Stimulated activated memory B cell treated with anti-CD40 and anti-IgM and Interleukin-4, amounts not matched to agents 10 μg/mL and 1 μg/mL and 100 μg/mL, for 72 hours (primary cell): ENCODE measurements at places on chromosomes 4 and X.

GRCh38 chr4:7841071-7841470 is 98.6 kb downstream of the AFAP1 start:
- peak; percentile 22 for ATAC-seq

DNA sequence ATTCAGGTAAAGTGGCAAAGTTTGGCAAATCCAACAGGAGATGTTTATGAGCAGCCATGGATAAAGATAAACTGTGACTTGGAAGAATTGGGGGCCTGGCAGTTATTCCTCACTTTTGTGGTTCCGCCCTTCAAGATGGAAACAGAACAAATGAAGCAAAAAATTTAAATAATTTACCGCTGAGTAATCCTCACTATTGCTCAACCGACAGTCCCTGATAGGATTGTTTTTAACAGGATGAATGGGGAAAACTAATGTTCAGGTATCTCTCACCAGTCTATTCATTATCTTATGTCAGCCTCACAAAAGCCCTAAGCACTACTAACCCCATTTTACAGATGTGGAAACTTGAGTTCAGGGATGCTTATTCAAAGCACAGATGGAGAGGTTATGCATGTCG is 90.8 kb downstream of the FNIP2 start:
- ATAC-seq = no peak

- no peak for ATAC-seq
Measured at GRCh38 chr4:14906805-14907204, 95.5 kb upstream of the CPEB2 start.

- no peak for ATAC-seq
Measured at GRCh38 chr4:150080337-150080736, 2.1 kb downstream of the DCLK2 start.

DNA sequence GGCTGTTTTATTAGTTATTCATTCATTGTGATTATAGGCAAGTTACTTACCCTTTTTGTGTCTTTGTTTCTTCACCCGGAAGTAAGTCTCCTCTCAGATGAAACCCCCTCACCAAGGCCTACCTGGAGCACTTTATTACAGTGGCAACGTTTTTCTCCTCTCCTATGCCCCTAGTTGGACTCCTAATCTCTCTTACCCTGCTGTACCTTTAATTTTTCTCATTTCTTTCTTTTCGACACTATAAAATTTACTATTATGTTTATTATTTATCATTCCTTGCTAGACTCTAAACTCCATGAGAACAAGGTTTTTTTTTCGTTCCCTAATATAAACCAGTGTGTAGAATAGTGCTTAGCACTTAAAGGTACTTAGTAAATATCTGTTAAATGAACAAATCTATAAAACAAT is 17.5 kb downstream of the STAP1 start:
- no peak for ATAC-seq

DNA sequence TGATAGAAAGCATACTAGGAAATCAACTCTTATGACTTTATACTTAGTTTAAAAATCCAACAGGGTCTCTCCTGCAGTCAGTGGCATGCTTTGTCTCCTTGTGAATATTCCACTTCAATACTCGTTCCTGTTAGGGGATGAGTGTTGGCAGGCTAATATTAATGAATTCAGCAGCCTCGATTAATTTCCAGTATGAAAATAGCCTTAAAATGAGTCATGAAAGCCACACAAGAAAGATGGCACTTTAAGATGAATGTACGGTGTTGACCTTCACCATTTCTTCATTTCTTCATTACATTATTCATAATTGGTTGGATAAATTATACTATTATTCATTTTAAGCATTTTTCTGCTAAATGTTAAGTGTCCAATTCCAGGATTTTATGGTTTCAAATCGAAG is 29.2 kb downstream of the GABRB1 start:
- ATAC-seq = no peak

DNA sequence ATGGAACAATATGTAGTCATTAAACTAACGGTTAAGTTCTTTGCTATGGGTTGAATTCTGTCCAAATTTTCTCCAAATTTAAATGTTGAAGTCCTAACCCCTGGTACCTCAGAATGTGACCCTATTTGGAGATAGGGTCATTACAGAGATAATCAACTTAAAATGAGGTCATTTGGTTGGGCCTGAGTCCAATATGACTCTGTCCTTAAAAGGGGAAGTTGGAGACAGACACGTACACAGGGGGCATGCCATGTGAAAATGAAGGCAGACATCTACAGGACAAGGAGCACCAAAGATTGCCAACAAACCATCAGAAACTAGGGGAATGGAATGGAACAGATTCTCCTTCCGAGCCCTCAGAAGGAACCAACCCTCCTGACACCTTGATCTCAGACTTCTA is 492.0 kb upstream of the FTHL17 start:
- no peak for ATAC-seq

DNA sequence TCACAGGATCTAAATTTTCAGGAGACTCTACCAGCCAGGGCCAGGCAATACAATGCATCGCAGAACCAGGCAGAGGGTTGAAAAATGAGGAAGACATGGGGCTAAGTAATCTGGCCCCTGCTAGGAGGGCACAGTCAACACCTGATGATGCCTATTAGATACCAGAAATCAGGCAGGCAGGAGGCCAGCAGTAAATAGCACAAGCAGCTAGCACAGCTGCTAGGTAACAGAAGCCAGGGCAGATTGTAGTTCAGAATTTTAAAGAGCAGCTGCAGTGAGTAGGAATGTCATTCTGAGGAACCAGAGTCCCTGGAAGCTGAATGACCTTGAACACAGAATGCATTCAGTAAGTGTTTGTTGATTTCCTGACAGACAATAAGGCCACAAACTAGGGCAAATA is 38.8 kb upstream of the TRPC5OS start:
- no peak for ATAC-seq

GRCh38 chr4:123588631-123589241 is 192.1 kb downstream of the SPRY1 start:
- peak; percentile 77 for ATAC-seq

DNA sequence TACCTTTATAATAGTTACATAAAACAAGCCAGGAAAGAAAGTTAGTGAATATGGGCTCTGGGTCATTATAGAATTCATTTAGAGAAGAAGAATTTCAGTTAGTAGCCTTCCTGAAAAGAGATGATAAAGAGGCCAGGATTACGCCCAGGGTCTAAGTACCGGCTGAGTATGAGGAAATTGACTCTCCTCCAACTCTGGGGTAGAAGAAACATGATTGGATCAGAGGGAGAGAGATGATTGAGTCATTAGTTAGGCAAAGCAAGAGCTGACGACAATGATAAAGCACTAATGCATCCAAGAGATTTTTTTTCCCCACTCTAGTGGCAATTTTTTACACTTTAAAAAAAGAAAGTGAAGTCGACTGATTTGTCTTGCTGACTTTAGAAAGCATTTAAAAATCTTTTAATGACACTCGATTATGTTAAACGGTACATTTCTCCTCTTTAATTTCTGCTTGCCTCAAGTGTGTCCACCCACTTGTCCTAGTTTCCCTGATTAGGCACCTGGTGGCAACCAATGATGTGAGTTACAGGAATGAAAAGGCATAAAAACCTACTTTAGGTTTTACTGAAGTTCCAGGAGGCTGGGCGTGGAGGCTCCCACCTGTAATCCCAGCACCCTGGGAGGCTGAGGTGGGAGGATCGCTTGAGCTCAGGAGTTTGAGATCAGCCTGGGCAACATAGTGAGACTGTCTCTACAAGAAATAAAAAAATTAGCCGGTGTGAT is 37.3 kb upstream of the IGFBP7 start:
- no peak for ATAC-seq

GRCh38 chrX:24117258-24117657 is 32.3 kb upstream of the ZFX start:
- no peak for ATAC-seq

DNA sequence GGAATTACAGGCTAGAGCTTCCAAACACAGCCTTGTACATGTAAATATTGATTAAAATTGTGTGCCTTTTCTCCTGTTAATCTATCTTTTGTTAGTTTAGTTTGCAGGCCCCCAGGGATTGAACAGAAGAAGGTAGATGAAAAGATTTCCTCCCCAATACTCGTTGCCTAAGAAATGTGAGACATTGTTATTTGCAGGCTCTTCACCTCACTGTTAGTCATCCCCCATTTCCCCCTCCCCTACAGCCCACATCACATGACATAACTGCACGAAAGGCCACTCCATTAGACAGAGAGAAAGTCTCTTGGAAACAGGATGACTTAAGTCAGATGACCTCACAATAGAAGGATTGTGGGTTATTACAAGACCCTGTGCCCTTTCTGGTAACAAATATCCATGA is 13.3 kb upstream of the MID1 start:
- no peak for ATAC-seq

- no peak for ATAC-seq
Measured at GRCh38 chrX:118198577-118198976, 82.0 kb upstream of the KLHL13 start.

GRCh38 chrX:6446582-6446981 is 88.3 kb downstream of the VCX3A start:
- no peak for ATAC-seq

DNA sequence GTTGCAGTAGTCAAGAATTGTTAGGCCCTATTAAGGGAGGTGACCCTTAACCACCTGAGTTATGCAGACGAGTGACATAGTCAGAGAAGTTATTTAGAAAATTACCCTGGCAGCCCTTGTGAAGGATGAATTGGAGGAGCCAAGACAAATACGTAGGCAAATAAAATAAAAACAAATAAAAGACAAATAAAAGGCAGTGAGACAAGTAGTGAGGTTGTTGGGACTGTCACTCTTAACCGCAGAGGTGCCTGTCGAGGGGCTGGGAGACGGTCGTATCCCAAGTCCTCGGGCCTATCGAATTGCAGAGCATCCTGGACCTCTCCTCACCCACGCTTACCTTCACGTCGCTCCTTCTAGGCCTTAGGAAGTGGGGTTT is 58.0 kb upstream of the ZC4H2 start:
- no peak for ATAC-seq

DNA sequence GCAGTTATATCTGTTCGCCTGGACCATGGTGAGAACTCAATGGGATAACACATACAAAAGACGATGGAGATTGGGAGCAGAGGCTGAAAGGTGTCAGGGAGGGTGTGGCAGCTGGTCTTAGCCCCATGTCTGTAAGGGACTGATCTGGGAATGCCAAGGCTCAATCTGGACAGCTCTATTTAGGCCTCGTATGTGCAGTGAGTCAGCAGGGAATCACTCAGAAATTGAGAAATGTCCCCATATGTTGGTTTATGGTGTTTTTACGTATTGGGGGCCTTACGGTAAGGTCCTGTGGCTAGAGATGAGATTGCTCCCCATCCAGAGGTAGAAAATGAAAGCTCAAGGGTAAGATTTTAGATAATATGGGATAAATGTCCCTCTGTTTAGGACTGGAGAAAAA is 71.4 kb upstream of the TTC29 start:
- no peak for ATAC-seq

DNA sequence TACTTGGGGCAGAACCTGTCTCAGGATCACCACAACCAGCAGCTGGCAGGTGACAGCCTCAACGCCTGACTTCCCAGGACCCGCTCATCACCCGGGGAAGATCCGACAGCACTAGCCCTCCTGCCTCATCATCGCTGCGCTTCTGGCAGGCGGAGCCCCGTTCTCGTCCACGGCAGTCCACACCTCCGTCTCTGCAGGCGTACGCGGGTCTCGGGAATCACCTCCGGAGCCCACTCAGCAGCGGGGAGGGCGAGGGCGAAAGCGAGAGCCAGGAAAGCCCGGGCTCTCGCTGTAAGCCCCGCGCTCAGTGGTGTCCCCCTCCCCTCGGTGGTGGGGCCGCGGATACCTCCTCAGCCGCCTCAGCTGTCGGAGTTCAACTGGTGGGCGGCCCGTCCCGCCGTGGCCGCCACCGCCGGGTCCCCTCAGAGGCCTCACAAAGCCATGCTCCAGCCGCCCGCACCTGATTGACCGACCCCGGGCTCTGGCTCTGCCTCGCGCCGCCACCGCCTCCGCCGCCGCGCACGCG is 518 bp upstream of the CNKSR2 start:
- ATAC-seq = peak; percentile 68

- no peak for ATAC-seq
Measured at GRCh38 chrX:31679861-31680260, 608.0 kb upstream of the FTHL17 start.

DNA sequence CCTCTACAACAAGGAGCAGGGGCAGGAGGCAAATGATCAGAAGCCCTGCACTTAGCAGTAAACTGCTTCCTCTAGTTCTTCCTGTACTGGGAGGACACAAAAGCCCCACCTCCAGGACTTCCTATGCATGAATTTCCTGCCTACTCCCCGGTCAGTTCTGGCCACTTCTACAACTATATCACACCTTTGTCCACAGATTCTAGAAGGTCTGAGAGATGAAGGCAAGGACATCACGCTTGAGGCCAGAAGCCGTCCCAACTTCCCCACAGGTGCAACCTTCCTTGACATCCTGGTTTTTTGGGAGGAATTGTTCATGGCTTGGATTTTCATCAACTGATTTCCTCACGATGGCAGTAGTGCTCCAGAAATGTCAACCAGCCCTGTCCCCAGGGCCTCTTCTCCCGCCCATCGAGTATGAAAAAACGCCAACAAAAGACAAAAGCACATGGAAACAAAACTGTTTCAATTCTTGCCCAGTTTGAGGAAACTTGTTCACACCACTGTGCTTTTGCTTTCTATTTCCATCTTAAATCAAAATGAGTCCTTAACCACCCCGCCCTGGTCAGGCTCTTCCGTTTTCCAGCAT is 206.5 kb upstream of the STK26 start:
- peak; percentile 89 for ATAC-seq

- no peak for ATAC-seq
Measured at GRCh38 chr4:79223993-79224776, 101.7 kb downstream of the NAA11 start.

DNA sequence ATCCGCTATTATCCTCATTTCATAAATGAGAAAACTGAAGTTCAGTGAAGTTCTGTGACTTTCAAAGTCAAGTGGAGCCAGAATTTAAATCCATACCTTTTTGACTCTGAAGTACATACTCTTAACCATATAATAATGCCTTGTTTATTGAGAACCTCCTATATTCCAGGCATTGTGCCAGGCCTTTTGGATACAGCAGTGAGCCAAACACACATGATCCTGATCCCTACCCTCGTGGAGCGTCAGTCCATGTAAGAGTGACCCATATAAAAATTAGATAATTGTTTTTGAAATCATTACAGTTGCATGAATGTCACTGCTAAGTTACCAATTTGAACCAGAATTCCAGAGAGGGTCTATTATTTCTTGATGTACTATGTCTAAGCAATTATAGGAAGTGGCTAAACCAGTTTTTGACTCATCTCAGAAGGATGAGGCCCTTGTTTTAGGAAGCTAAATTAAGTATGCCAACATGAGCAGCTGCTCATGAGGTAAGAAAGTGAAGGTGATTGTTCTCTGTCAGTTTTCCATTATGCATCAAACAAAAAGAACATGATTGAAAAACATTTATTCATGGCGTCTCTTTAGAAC is 289.5 kb downstream of the GLUD2 start:
- no peak for ATAC-seq

DNA sequence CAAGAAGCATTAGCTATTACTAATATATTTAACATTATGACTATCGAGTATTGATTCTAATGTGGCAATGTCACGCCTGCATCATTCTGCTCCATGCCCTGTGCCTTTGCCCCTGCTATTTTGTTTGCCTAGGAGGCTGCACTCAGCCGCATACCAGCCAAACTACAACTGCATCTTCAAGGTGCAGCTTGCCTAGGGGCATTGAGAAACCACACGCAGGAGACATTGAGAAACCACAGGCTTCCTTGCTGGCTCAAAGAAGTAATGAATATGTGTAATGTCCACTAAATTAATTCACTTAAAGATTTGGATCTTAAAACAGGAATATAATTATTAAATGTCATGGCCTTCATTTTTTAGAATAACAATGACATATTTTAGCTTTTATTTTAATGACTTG is 683.6 kb upstream of the TENM3 start:
- ATAC-seq = no peak
